Suprapubic skin (tissue), 4 donors: ENCODE measurements at places on chromosomes 6 and 20. TPM values are rescaled to one million over a fixed set of nuclear protein-coding genes. Genes with fewer than 3 reads are reported as not detected.

GRCh38 chr20:44014807-44015732 lies 100.4 kb downstream of the TOX2 start:
- no peak overlapping the region for H3K27ac ChIP-seq
- H3K4me1 ChIP-seq, result no peaks in the 10 kb centered on the region
- no peak overlapping the region for H3K4me3 ChIP-seq
- H3K27me3 ChIP-seq, result peaks cover 52% of the 10 kb centered on the region
- DNase-seq, result no peak

GRCh38 chr20:61133611-61134010 lies 118.5 kb upstream of the CDH4 start:
- H3K4me3 ChIP-seq, result no peak overlapping the region
- no peak for DNase-seq
- peaks cover 51% of the 10 kb centered on the region for H3K27me3 ChIP-seq
- no peak overlapping the region for H3K27ac ChIP-seq
- H3K36me3 ChIP-seq, result no peaks in the 10 kb centered on the region

DNA sequence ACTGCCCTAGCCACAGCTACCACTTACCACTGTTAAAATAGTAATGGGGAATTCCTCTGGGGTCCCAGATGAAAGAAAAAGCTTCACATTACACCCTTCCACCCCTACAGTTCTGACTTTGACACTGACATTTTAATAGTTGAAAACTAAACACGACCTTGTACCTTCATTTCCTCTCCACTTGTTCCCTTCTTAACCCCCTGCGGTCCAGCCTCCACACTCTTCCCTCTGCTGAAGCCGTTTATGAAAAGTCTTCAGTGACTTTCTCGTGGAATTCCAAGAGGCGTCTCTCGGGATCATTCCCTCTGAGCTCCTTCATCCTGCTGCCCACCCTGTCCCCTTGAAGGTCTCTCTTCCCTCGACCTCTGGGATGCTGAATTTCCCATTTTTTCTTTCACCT lies 36.6 kb upstream of the TIAM2 start:
- H3K4me1 ChIP-seq, result no peaks in the 10 kb centered on the region
- no peak overlapping the region for H3K4me3 ChIP-seq
- H3K36me3 ChIP-seq, result no peaks in the 10 kb centered on the region
- DNase-seq, result no peak
- no peaks in the 10 kb centered on the region for H3K27me3 ChIP-seq

DNA sequence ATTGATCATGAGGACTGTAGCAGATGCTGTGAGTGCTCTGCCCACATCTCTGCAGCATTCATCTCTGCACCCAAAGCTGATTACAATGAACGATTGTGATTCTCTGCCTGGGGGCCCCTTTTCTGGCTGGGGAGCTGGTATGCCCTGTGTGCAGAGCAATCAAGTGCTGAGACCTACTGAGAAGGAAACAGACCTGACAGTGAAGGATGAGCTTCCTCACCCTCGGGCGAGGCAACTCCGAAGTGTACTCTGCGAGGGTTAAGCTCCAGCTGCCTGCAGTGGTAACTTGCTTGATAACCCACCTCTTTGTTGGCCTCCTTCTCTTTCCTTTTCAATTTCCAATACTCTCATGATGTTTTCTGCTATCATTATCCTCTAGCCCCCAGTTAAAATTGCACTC lies 289.7 kb upstream of the RNF24 start:
- DNase-seq, result no peak
- no peak overlapping the region for H3K4me3 ChIP-seq
- H3K27ac ChIP-seq, result no peak overlapping the region
- no peaks in the 10 kb centered on the region for H3K27me3 ChIP-seq
- no peaks in the 10 kb centered on the region for H3K36me3 ChIP-seq
- H3K4me1 ChIP-seq, result no peaks in the 10 kb centered on the region

DNA sequence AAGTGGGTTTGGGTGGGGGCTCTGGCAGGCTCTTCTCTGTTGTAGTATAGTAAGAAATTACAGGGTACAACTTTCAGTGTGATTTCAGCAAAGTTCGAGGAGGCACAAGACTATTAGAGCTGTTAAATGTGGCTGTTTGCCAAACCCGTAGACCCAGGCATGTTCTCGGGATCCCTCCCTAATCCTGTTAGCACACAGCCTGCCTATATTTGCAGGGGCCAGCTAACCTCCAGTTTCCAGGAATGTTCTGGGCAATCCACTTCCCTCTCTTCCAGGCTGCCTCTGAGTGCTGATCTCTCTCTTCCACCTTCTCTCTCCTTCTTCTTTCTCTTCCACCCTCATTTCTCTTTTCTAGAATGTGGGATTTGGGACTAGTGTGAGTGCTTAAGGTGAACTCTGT lies 34.8 kb upstream of the ZFP64 start:
- H3K36me3 ChIP-seq, result no peaks in the 10 kb centered on the region
- H3K4me1 ChIP-seq, result no peaks in the 10 kb centered on the region
- no peak overlapping the region for H3K27ac ChIP-seq

DNA sequence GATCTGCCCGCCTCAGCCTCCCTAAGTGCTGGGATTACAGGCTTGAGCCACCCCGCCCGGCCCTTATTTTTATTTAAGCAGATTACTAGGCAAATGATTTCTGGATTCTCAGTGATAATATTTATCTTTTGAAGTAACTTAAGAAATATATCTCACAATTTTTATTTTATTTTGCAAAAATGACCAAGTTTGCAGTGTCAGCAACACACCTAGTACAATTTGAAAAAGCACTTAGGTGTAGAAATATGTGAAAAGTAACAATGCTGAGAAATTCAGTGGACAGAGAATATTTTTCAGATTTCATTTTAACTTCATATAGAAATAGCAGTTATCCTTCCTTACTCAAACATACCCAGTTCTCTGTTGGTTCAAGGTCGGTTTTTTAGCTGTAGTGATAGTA lies 78.9 kb upstream of the XRN2 start:
- no peak overlapping the region for H3K4me3 ChIP-seq
- no peaks in the 10 kb centered on the region for H3K27me3 ChIP-seq
- H3K27ac ChIP-seq, result no peak overlapping the region
- peaks cover 13% of the 10 kb centered on the region for H3K36me3 ChIP-seq
- no peaks in the 10 kb centered on the region for H3K4me1 ChIP-seq

- H3K36me3 ChIP-seq, result peaks cover 6% of the 10 kb centered on the region
- H3K27me3 ChIP-seq, result no peaks in the 10 kb centered on the region
- H3K27ac ChIP-seq, result peak overlapping the region; percentile 100
- no peak for DNase-seq
- H3K4me1 ChIP-seq, result peaks cover 31% of the 10 kb centered on the region
- H3K4me3 ChIP-seq, result peak overlapping the region; percentile 99
Observed at GRCh38 chr6:24721461-24722215, 2.7 kb upstream of the C6orf62 start.

- H3K27ac ChIP-seq, result peak within 1 kb of the TSS; percentile 82
- DNase-seq, result no peak
- H3K27me3 ChIP-seq, result no peaks in the 10 kb centered on the region
- H3K4me3 ChIP-seq, result peak within 1 kb of the TSS; percentile 80
- H3K4me1 ChIP-seq, result peaks cover 36% of the 10 kb centered on the region
Observed at GRCh38 chr20:44651684-44652423, at the start of gene ADA. TSS of gene ADA (minus strand) at chr20:44651699. CDS start at chr20:44651607, 92 bp downstream.

DNA sequence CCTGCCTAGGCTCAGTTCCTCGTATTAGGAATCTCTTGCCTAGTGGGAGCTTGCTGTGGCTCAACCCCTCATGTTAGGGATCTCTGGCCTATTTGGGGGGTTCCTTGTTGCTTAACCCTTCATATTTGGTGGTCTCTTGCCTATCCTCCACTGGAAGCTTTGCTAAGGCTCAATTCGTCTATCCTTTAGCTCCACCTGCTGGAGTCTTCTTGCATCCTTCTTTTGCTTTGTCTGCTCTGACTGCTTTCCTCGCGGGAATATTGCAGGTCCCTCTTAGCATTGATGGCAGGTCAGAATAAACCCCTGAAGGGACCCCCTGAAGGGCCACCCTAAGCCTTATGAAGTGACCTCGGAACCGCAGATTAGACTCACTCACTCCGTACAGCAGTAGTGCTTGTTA lies 203.0 kb upstream of the TBX18 start:
- no peaks in the 10 kb centered on the region for H3K4me1 ChIP-seq
- DNase-seq, result no peak
- H3K27ac ChIP-seq, result no peak overlapping the region
- no peak overlapping the region for H3K4me3 ChIP-seq
- no peaks in the 10 kb centered on the region for H3K36me3 ChIP-seq
- no peaks in the 10 kb centered on the region for H3K27me3 ChIP-seq

DNA sequence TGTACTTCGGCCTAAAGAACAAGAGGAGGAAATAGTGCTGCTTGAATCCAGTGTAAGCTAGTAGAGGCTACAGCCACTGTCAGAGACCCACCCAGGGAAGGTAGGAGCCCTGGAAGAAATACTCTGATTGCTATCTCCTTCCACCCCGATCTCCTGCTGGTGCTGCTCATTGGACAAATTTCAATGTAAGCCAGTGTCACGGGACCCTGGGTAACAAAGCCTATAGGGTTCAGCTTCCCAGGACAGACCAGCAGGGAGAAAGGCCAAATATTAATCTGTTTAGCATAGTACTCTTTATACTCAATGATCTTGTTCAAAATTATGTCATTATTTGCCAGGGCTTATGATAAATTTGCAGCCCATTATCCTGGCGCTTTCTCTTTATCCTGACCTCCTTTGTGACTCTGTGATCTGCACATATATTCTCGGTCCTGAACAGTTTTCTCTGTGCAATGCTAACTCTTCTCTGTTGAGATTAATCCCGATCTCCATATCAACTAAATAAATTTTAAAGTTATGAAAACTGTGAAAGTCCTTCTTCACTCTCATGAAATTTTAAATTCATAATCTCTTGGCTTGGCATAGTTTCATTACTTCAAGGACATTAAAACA lies 218.8 kb upstream of the PREP start:
- no peaks in the 10 kb centered on the region for H3K36me3 ChIP-seq
- H3K27ac ChIP-seq, result no peak overlapping the region
- peaks cover 9% of the 10 kb centered on the region for H3K4me1 ChIP-seq
- no peak overlapping the region for H3K4me3 ChIP-seq

- H3K27ac ChIP-seq, result no peak overlapping the region
- no peaks in the 10 kb centered on the region for H3K27me3 ChIP-seq
- no peak overlapping the region for H3K4me3 ChIP-seq
- DNase-seq, result no peak
Observed at GRCh38 chr6:25056130-25056529, 120.4 kb upstream of the RIPOR2 start.

Gene TP53RK
- 24.6 TPM for total RNA-seq

Gene SMLR1
- not detected for total RNA-seq

Gene NR2E1
- not detected for total RNA-seq

Gene RGS17
- 0.08 TPM for total RNA-seq
